Transverse colon (tissue), 4 donors: ENCODE measurements at places on chromosomes 12 and 14.

DNA sequence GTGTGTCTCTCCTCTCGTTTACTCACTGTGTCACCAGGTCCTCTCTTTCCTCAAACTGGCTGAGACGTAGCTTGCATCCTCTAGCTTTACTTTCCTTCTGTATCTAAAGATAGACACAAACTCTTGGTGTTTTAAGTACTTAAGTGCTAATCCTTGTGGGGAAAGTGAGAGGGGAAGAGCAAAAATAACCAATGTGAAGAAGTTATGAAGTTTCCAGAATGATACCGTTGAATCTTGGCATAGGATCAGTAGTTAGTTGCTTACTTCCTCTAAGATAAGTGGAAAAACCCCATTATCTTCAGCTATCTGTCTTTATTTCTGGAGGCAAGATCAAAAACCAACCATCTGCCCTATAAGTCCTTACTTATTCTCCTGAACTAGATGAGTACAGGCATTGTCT is 10.6 kb downstream of the FAR2 start:
- DNase-seq, result no peak

- no peak for DNase-seq
Observed at GRCh38 chr12:2261708-2262107, 208.9 kb downstream of the CACNA1C start.

DNA sequence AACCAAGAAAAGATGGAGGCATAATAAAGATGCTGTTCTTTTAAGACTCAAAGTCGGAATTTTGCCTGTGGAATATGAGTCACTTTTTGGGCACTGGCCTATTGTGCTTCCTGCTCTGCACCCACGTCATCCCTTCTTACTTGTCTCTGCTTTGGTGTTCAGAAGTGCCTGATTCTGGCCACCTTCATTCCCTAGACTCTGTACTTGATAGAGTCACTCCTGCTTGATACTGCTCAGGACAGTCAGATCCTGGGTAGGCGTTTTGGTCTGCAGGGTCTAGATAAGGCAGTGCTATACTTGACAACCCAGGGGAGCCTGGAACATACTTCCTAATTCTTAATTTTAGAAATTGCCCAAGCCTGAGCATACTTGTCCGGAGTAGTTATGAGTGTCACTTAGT is 1.9 kb downstream of the LRRK2 start:
- peak; percentile 25 for DNase-seq

DNA sequence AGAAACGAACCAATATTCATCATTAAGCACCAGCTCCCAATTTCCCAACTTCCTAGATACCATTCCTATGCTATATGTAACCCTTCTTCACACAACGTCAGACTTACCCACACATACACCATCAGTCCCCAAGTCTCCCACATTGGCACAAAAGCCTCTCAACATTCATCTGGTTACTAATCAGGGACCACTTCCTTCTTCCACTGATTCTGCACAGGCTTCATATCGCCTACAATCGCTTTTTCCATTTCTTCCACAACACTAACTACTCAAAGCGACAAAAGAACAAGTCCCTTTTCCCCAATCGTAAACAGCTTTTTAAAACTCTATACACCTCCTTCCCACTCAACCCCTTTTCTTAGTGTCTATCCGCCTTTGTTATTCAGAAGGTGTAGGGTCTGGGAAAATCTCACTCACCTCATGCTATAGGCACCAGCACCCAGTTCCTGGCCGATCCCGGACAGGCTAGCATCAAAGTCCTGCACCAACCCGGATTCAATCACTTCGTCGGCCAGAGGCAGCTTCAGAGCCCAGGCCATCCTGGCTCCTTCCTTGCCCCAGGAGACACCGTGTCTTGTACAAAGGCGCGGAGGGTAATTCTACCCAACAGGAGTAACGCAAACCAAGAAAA is 936 bp downstream of the TFCP2 start:
- DNase-seq, result peak; percentile 24

- DNase-seq, result no peak
Observed at GRCh38 chr14:104237651-104238423, 99.5 kb downstream of the KIF26A start.

- peak; percentile 72 for DNase-seq
Observed at GRCh38 chr12:51980051-51980808, 26.5 kb upstream of the TAMALIN start.

GRCh38 chr12:125454291-125454690 is 389.1 kb downstream of the AACS start:
- DNase-seq, result no peak

DNA sequence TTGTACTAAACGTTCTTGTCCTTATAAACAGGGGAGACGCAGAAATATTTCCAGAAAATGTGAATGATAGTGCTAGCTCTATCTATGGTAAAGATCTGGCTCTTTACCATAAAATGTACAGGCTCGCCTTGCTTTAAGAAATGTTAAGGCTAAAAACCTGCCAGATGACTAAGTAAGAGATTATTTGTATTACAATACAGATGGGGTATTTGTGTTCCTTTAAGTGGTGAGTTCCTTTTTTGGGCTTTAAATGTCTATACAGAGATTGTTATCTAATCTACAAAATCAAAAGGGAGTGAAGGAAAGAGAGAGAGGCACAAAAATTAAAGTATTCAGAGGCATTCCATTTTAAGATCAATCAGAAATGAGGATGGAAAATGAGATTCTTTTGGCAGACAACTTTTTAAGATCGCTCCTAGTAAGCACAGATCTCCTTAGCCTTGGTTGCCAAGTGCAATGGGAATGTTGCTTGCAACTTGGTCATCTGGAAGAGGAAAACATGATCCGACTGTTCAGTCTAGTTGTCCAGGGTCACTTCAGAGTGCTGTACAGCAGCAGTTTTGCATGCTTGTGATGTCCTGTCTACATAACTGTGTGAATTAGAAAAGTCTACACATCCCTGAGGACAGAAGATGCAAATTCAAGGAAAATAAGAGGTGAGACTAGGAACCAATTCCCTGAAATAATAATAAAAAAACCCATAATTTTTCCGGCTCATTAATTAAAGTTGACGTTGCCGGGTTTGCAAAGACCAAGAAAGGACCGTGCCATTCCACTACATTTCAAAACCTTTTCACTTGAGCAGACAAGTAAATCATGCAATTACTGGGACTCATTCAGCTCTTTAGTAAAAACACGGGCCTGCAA is 380.8 kb downstream of the EGLN3 start:
- no peak for DNase-seq

DNA sequence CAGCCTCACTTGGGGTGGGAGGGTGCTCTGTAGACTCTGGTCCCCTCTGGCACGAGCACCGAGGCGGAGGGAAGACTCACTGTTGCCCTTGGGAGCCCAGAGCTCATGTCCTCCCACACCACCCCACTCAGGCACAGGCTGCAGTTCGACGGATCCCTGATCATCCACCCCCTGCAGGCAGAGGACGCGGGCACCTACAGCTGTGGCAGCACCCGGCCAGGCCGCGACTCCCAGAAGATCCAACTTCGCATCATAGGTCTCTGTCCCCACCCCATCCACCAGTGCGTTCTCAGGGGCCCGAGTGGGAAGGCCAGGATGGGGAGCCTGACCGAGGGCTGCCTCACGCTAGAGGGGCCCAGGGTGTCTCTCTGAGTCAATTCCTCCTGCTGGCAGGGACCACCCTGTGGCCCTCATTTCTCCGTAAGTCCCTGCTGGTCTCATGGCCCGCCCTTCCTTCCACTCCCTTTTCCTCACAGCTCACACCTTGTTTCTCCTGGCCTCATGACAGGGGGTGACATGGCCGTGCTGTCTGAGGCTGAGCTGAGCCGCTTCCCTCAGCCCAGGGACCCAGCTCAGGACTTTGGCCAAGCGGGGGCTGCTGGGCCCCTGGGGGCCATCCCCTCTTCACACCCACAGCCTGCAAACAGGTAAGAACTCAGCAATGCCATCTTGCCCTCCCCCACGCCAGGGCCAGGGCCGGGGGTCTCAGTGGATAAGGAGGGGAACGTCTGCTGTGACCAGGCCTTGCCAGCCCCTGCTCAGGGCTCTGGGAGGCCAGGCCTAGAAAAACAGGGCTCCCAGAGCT is 27.0 kb downstream of the PAPLN start:
- no peak for DNase-seq

DNA sequence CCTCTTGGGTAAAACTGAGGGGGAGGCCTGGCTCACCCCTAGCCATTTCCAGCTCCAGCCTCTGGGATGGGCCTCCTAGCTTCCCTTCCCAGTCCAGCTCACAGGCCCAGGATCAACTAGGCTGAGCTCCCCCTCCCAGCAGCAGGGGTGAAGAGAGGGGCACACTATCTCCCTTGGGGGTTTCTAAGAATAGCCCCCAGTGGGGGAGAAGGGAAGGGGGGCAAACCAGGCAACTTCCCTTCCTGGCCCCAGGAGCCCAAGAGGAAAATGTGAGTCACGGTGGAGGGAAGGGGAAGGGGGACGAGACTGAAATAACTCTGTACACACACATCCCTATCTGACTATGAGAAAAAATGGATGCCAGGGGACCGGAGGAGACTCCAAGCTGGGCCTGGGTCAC is 9.0 kb downstream of the ADCY6 start:
- no peak for DNase-seq

- DNase-seq, result no peak
Observed at GRCh38 chr14:34470319-34470718, 8.3 kb upstream of the SPTSSA start.

- DNase-seq, result no peak
Observed at GRCh38 chr12:93347054-93347785, 30.5 kb upstream of the NUDT4 start.

GRCh38 chr12:112025808-112026375 is 12.7 kb downstream of the ERP29 start:
- no peak for DNase-seq

DNA sequence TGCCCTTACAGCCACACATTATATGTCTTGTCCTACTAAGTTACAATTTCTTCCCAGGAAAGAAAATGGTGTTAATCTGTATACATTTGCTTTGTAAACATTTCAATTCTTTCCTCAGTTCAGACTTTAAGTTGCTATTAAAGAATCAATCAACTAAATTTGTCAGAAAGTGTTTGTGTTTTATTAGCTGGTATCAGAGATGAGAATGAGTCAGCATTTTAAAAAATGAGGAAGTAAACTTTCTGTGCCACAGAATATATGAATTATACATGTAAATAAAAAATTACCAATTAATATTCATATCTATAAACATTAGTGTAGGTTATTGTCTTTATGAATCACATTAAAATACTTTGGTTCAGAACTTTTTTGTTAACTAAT is 82.0 kb downstream of the LMO3 start:
- DNase-seq, result no peak

GRCh38 chr12:64203775-64204174 is 18.3 kb downstream of the KICS2 start:
- no peak for DNase-seq

- peak; percentile 20 for DNase-seq
Observed at GRCh38 chr14:50542941-50543418, 10.6 kb upstream of the MAP4K5 start.

GRCh38 chr14:36605506-36605857 is 23.1 kb upstream of the NKX2-8 start:
- DNase-seq, result no peak

DNA sequence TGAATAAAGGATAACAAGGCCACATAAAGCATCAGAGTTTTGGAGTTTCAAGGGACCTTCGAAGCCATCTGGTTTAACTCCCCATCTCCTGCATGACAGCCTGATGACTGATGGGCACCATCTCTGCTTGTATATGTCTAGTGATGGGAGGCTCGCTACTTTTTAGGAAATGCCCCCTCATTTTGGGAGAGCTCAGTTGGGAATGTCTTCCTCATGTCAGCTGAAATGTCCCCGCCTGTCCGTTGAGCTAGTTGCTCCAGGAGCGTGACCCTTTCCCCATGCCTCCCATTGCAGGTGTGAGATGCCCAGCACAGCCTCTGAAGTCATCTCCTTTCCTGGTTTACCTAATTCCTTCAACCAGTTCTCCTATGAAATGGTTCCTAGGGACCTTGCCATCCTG is 69.6 kb upstream of the CAPRIN2 start:
- DNase-seq, result no peak

DNA sequence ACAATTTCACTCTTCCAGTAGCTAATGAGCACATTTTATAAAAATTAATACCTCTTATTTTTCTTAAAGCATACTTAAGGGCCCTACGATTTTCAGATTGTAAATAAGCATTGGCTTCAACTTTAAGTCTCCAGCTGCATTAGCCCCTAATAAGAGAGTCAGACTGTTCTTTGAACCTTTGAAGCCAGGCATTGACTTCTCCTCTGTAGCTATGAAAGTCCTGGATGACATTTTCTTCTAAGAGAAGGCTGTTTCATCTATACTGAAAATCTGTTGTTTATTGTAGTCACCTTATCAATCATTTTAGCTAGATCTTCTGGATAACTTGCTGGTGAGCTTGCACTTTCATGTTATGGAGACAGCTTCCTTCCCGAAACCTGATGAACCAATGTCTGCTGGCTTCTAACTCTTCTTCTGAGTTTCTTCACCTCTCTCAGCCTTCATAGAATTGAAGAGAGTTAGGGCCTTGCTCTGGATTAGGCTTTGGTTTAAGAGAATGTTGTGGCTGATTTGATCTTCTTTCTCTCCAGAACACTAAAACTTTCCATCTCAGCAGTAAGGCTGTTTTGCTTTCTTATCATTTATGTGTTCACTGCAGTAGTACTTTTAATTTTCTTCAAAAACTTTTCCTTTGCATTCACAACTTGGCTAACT is 377.1 kb upstream of the RGS6 start:
- DNase-seq, result no peak

GRCh38 chr12:72081777-72082176 is 143.1 kb downstream of the TPH2 start:
- DNase-seq, result no peak

DNA sequence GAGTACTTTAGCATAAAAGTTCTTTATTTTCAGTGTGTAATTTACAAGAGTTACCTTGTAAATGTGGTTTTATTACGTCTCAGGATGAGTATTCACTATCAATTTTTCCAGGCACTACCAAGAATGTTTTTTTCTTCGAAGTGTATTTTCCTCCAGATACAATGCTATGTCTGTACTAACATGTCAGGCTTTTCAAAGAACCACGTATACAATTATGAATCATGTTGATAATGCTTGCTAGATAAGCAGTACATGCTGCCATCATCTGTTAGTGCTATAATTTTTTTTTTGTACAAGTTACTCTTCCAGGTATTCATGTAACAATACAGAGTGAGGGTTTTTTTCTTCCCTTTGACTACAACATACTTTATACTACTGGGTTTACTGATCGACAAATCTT is 5.6 kb upstream of the KANSL2 start:
- no peak for DNase-seq

DNA sequence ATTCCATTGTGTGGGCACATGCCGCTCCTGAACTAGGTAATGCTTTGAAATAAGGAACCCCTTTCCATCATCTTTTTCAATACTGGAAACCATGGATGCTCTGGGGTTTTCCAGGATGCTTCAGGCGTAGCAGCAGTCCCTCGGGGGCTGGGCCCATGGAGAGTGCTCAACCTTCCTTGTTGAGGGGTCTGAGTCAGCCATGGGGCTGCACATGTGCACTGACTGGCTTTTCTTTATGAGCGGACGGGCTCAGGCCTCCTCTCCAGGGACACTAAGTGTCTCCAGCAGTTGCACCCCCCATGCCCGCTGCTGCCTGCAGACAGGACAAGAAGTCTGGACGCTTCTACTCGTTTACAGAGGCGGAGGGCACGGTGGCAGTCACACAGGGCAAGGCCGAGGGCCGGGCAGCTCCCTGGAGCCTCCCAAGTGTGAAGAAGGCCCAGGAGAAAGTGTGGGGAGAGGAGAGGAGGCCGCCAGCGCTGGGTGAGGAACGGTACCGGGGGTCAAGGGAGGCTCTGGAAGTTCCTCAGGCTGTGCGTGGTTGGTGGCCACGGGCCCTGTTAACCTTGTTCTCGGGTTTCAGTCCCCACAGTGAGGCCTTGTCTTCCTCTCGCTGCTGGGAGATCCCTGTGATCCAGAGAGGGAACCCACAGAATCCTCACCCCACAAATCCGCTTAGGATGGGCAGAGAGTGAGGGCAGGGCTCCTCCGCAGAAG is 51.2 kb downstream of the TEAD4 start:
- DNase-seq, result no peak

- peak; percentile 22 for DNase-seq
Observed at GRCh38 chr14:69535230-69535848, 39.3 kb downstream of the CCDC177 start.
